ENCODE measurements at places on chromosomes 12 and 14. TPM values are rescaled to one million over a fixed set of nuclear protein-coding genes. Genes with fewer than 3 reads are reported as not detected.
A peak's percentile ranks its signal among the peaks of the same experiment; 100 is the strongest.

DNA sequence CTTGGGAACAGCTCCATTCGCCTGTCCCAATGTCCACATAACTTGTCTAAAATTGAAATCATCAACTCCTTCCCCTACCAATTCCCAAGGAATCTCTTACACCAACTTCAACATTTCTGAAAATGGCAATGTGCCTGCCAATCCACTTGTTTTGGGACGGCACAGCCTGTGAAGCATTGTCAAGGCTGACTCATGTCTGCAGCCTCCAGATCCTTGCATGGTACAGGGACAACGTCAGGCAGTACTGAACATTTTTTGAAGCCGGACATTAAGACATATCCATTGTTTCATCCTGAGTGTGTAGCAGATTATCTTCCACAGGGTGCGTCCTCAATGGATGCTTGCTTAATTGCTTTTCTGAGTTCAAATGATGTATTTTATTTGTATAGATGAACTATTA, 794.1 kb downstream of the BCL11B start:
- DNase-seq: no peak

- no peak for DNase-seq
These were observed 6.5 kb downstream of the IAPP start for GRCh38 chr12:21379218-21379617.

DNA sequence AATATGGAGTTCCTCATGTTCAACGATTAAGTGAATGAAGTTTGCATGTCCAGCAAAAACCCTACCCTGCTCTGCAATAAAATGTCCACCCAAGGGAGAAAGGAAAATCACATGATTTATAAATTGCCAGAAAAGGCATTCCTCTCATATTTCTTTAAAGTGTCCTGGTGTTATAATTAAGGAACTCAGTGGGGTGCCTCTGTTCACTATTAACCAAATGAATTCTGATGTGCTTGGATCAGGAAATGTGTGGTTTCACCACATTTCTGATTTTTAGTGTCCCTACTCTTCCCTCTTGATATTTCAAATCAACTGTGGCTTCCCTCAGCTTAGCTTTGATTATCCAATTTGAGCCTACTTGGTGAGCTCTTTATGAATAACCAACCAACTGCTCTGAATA, 208.1 kb downstream of the PHLDA1 start:
- DNase-seq: no peak

DNA sequence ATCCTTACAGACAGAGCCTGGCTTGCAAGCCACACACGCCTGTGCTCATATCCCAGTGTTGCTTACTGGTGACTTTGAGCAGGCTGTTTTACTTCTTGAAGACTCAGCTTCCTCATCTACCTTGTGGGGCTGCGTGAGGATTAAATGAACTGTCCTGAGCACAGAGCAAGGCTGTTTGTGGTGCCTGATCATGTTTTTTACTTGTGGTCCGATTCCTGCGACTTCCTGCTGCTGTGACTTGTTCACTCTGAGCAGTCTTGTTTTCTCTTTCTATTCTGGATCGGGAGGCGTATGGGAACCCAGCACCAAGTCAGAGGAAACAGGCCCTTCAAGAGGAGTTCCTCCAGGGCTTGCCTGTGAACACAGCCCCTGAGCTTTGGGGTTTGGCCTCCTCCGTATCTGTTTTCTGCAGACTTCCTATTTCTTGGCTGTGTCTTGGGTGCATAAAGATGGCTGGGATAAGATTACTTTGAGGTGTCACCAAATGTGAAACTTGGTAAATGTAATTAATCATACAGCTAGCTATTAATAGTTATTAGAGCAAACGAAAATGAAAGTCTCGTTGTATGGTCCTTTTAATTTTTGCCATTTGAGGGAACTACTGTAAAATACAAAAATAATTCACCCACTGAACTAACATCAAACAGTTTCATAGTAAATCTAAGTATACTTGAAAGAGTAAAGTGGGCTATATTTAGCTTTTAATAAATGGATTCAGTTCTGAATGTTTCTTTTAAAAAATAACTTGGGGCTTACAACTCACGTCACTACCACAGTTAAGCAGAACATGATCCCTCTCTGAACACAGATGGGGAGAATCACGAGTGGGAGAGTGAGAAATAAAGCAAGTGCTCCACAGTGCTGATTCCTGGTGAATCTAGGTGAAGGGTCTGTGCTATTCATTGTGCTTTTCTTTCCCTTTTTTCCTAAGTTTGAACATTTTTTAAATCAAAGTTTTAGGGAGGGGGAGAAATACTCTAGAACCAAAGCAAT, 251.5 kb downstream of the FOXN3 start:
- DNase-seq: no peak

DNA sequence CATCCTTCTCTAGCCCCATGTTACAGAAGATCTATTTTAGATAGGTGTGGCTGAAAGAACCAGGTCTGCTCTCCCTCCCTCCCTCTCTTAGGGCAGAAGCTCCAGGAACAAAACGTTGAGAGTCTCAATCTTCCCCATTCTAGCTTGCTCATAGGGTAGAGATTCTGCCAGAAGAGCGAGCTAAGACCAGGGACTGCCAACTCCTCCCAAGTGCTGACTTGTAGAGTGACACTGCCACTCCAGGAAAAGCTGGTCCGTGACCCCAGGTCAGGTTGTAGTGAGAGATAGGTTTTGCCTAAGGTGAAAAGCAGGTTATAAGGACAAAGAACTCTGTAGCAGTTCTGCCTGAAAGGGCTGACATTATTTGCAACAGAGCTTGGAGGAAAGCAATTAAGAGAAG, 73.4 kb downstream of the INSM2 start:
- no peak for DNase-seq

Gene CFAP73
- total RNA-seq: not detected

Gene FOXA1
- total RNA-seq: 11.5 TPM

- DNase-seq: peak; percentile 46
These were observed 86.5 kb downstream of the PAPOLA start for GRCh38 chr14:96588410-96589257.

- no peak for DNase-seq
These were observed 99.0 kb upstream of the EVL start for GRCh38 chr14:99966037-99966835.

DNA sequence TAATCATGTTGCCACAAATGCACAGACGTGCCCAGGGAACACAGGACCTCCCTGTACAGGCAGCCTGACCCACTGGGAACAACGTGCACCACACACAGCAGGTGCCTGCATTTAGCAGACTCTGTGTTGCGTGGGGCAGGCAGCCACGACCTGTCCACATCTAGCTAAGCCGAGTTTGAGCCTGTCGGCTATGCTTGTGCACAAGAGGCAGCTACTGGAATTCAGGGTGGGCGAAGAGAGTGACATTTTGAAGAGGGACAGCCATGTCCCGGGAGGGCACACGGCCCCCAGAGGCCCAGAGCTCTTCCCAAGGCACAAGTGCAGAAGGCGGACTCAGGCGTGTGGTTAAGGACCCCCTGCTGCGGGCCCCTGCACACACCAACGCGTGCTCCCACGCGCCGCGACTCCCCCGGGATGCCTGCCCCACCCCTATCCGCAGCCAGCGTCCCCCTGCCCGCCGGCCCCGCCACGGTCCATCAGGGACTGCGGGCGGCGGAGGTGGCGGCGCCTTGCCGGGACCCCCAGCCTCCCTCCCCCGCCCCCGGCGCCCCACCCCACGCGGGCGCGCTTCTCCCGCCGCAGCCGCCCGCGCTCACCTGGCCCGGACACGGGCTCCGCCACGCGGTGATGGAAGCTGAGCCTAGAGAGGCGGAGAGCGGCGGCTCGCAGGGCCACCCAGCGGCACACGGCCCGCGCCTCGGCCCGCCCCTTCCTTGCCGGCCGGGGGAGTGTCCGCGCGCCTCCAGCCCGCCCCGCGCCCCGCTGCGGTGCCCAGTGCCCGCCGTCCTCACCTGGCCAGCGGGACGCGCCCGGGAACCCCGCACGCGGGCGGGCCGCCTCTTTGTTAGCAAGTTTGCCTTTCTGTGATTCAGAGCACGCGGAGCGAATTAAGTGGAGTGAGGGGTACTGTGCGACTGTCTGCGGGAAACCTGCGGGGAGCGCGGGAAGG, 125.3 kb upstream of the PRMT8 start:
- no peak for DNase-seq

Gene TEDC1
- total RNA-seq: 5.9 TPM

DNA sequence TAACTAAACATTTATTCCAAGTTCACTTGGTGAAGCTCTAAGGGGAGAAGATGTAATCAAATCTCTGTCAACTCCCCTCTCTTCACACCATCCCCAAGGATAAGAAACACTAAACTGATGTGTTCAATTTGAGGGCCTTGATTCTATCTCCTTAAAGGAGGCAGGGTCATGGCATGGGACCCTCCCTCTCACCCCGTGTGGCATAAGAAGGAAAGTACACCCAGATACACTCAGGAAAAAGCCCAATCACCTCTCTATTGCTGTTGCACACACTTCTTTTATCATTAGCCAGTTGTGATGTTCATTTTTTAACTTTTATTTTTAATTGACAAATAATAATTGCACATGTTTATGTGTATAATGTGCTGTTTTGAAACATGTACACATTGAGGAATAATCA, 35.1 kb downstream of the WASHC3 start:
- DNase-seq: no peak

DNA sequence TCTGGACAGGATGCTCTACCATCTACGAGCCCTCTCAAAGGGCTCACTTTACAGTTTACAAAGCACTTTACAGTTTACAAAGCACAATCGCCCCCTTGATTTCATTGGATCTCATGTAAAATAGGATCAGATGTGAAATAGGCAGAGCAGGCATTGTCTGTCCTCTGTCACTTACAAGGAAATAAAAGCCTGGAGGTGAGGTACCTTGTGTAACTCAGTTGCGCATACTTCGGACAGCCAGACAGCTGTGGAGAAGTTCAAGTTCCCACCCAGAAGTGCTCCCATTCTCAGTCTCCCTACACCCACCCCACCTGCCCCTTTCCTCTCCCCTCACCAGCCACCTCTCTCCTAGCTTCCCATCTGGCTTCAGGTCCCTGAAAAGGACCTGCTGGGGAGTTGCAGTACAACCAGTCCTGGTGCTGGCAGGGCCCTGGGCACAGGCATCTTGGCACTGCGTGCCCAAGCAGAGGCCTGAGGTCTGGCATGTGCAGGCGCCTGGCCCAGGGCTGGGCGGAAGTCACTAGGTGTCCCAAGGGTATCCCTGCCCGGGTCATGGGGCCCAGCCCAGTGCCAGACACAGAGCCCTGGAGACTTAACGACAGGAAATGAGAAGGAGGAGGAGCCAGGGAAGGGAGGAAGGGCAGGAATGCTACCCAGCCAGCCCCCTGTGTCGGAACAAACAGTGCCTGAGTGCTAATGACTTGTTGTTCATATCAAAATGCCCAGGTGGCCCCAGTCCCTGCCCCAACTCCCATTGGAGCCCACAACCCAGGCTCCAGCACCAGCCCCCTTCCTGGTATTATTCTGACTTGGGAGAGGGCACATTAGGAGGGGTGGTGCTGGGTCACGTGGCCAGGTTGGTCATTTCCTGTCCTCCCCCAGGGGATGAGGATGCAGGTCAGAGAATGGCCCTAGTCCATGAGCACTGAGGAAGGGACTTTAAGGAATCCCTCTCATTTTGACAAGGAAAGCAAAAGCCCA, 5.4 kb downstream of the RAPGEF3 start:
- no peak for DNase-seq
